NCI-H748 treated with DMSO at 0.1 percent for 48 hours (cell line): ENCODE measurements at places on chromosomes 5 and 9.

GRCh38 chr9:108536836-108537601 is 318.8 kb downstream of the ACTL7B start:
- no peak for DNase-seq

- DNase-seq = no peak
These were observed 100.5 kb downstream of the PALM2AKAP2 start for GRCh38 chr9:109880276-109881169.

DNA sequence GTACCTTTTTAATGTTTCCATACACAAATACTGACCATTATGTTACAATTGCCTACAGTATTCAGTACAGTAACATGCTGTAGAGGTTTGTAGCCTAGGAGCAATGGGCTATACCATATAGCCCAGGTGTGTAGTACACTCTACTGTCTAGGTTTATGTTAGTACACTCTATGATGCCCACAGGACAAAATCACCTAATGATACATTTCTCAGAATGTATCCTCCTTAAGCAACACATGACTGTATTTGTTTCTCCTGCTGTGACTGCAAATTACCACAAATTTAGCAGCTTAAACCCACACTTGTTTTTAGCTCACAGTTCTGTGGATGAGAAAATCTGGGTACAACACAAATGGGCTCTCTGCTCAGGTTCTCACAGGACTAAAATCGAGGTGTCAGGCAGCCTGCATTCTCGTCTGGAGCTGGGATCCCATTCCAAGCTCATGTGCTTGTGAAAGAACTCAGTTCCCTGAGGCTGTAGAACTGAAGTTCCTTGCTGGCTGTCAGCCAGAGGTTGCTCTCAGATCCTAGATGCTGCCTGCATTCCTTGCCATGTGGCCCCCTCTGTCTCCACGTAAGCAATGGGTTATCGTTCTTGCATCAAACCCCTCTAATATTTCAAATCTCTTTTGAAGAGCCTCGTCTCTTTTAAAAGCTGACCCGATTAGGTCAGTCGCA is 38.6 kb upstream of the PIK3R1 start:
- no peak for DNase-seq

GRCh38 chr9:99130069-99130468 is 25.2 kb downstream of the TGFBR1 start:
- DNase-seq = no peak

GRCh38 chr5:90287036-90287435 is 122.5 kb downstream of the CETN3 start:
- DNase-seq = no peak

GRCh38 chr9:123113185-123113584 is 79.7 kb downstream of the GPR21 start:
- no peak for DNase-seq

- no peak for DNase-seq
These were observed 110.6 kb downstream of the HTR4 start for GRCh38 chr5:148543727-148544126.

- no peak for DNase-seq
These were observed 13.6 kb upstream of the TMOD1 start for GRCh38 chr9:97487861-97488260.

DNA sequence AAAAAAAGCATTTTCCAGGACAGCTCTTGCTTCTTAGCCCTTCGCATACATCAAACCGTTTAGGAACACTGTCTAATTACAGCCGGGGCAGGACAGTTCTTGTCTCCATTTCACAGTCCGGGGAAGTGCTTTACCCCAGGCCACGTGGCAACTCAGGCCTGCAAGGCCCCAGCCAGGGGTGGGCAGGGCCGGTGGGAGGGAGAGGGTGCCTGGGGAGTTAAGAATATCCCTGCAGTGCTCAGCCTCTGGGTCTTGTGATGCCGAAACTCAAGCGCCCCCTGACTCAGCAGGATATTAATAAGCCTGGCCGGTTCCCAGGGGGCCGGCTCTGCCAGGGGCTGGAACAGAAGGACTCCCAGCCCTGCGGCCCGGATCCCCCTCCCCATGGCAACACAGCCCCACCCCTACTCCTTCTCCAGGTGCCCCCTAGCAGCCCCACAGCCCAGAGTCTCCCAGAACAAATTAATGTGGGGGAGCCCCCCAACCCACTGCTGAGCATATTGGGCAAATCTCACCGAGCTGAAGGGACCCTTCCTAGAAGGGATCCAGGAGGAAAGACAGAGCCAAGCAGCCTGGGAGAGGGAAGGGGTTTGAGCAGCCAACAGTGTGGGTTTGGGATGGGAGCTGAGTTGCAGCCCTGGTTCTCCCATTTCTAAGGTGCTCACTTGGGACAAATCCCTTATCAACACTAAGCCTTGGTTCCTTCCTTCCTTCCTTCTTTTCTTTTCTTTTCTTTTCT is 45.3 kb downstream of the PLPP7 start:
- DNase-seq = no peak

DNA sequence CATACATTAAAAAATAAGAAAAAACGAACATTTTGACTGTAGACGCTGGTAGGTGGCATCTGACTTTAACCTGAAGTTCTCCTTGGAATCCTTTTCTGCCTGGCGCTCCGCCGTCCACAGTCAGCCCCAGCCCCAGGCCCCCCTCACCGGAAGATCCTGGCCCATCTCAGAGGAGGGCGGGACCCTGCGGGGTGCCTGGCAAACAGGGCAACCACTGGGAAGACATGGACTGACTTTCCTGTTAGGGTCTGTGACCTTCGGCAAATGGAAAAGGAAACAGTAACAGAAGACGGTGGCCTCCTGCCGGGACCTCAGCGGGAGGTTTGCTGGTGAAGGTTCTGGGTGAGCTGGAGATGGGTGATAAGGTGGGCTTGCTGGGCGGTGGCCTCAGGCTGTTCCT is 11.7 kb upstream of the EGR1 start:
- DNase-seq = no peak

DNA sequence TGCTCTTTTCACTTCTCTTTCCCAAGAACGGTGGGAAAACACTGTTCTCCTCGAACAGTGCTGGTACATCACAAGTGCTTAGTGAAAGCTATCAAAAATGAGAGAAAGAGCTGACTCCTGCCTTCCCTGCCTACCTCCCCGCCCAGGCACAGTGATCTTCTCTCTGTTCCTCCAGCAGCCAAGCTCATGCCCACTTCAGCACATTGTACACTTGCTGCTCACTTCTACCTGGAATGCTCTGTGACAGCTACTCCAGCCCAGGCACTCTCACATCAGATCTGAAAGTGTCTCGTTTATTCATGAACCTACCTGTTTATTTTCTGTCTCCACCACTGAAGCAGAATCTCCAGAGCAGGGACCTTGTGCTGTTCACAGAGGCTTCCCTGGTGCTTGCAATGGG is 1.8 kb downstream of the SLC35D2 start:
- DNase-seq = no peak

- DNase-seq = no peak
These were observed 47.7 kb downstream of the EHMT1 start for GRCh38 chr9:137666513-137666822.

DNA sequence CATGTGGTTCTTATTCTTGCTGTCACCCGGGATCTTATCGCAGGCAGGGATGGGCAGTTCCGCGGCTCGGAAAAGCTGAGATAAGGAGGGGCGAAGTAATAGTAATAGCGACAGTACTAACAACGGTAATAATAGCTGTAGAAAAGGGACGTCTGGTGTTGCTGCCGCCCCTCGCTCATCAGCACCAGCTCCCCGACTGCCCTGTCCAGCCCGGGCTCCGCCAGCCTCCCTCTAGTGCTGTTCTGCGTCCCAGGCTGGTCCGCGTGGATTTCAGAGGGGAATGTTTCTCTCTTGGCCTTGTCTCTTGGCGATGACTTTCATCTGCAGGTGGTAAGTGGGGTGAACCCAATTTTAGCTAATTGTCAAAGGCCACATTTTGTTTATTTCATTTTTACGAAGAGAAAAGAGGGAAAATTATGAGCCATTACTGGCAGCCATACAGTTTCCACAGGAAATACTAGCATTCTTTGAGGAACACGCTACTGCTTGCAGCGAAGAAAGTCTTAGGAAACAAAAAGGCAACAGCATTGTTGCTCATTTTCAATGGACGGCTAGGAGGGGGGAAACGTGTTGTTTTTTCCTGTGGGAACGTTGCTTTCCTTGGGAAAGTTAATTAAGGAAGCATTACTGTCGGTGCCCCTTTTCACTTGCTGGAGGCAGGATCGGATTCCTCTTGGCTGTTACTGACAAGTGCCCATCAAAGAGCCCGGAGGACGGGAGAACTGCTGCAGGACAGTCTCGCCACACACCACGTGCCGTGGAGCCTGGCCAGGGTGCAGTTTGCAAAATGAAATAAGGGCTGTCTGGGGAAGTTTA is 762 bp downstream of the SNCAIP start:
- peak; percentile 61 for DNase-seq

- DNase-seq = no peak
These were observed 158.0 kb downstream of the BAAT start for GRCh38 chr9:101226803-101227202.

DNA sequence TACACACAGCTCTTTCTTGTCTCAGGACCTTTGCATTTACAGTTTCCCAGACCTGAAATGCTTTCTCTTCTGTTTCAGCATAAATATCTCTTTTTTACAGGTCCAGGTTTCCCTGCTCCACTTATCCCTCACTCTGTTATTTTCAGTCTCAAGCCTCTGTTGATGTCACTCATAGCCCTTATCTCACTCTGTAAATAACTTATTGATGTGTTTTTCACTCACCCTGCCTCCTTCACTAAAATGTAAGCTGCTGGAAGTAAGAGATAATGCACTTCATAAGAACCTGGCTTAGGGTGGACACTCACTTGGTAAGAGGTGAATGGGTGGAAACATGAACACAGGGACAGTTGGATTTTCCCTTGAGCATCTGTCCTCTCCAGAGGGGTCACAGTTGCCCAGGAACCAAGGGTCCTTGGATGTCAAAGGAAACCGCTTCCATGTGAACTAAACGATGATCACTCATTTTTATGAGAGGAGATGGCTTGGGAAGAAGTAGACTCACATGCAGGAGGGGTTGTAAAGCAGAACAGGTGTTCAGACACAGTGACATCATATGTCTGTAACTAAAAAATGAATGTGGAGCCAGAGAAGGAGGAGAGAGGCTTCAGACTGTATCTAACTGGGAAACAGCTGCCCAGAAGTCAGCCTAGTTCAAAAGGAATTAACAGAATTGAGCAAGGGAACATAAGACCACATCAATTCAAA is 5.5 kb upstream of the HTR4 start:
- no peak for DNase-seq

DNA sequence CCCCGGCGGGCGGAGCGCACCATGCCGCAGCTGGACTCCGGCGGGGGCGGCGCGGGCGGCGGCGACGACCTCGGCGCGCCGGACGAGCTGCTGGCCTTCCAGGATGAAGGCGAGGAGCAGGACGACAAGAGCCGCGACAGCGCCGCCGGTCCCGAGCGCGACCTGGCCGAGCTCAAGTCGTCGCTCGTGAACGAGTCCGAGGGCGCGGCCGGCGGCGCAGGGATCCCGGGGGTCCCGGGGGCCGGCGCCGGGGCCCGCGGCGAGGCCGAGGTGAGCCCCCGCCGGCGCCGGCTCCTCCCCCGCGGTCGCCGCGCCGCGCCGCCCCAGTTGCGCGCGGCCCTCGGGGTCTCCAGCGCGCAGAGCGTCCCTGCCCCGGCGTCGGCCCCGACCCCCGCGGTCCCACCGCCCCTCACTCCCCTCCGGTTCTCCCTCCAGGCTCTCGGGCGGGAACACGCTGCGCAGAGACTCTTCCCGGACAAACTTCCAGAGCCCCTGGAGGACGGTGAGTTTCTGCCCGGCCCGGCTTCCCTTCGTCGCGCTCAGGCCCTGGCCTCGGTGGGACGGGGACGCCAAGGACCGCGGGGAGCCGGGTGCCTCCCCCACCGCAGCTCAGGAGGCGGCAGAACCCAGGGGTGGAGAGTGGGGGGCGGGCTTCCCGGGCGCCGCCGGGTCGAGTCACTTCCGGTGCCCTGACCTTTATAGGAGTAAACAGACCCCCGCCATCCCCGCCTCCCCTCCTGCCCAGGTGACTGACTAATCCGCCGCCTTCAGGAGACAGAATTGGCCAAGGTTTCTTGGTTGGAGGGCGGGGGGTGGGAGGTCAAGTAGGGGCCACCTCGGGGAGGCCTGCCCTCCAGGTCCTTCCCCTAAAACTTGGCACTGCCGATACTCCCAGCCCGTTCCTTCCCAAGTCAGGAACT is 665 bp downstream of the TCF7 start:
- DNase-seq = no peak

- DNase-seq = no peak
These were observed 286.8 kb downstream of the ARHGAP26 start for GRCh38 chr5:143056792-143057579.

GRCh38 chr5:136258463-136258862 is 65.5 kb upstream of the SMIM32 start:
- DNase-seq = no peak

- DNase-seq = no peak
These were observed 411.0 kb downstream of the SPOCK1 start for GRCh38 chr5:137088175-137088574.

DNA sequence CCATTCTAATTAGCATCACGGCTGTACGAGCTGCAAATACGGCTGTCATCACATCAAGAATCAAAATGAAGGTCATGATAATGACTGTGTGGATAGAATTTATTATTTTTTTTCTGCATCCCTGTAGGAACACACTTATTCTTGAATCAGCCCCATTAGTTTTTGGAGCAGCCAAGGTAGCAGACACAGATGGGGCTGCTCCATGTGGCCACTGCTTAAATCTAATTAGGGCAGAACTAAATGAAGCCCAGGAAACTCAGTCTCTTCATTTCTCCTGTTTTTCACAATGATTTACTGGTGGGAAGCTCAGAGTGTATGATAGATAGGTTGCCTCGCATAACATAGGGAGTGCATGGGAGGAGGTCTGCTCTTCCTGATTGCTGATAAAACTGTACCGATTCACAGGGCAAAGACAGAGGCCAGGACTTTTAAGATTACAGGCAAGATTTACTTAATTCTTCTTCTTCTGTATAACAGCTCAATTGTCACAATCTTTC is 275.5 kb downstream of the GLIS3 start:
- no peak for DNase-seq

DNA sequence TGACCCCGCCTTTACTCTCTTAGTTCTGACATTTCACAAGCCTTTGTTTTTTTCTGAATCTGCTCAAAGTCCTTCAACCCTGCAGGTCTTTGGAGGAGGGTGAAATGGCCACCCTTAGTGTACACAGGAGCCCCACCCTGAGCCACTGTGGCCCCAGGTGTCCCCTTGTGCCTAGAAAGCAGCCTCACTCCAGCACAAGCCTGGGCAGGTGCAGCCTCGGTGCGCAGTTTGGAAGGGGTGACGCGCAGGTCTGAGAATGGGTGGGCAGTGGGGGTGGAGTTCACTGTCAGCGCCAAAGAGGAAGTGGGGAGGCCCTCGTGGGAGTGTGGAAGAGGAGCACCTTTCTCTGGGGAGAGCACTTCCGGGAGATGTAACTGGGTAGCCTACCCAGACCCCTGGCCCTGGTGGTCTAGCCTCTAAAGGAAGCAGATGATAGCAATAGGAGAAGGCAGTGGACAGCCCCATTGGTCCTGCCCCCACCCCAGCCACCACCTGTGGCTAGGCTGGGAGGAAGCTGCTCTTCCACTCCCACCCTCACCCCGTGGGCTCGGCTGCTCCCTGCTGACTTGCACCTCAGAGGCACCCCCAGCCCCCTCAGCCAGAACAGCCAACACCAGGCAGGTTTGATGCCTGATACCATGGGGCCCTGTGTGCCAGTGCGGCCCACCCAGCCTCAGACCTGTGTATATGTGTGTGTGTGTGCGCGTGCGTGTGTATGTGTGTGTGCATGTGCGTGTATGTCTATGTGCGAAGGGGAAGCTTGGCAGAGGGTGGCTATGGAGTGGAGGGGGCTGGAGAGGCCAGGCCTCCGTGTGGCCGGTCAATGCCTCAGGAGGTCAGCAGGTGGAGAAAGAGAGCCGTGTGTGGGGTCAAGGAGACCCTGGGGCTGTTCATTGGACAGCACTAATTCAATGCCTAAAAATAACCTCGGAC is 16.8 kb upstream of the DAB2IP start:
- DNase-seq = no peak

- DNase-seq = no peak
These were observed 58.7 kb upstream of the FCN1 start for GRCh38 chr9:134976403-134976802.
